ENCODE measurements at places on chromosomes 1 and 21.

DNA sequence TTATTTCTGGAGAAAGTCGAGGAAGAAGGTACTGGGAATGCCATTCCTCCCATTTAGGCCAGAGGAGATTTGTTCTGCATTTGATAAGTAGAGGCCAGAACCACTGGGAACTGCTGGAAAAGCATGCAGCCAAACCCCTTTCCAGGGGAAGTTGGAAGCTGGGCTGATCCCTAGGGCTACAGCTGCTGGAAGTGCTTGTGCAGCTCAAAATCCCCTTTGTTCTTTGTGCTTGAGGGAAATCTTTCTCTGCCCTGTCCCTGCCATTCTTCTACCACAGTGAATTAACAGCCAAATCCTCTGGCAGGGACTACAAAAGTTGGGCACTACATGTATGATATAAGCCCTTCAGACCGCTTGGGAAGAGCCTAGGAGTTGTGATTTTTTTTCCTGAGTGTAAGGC lies 734.1 kb downstream of the LRRIQ3 start:
- no peak for DNase-seq

GRCh38 chr1:6515771-6516170 lies 24.3 kb upstream of the PLEKHG5 start:
- DNase-seq, result no peak

DNA sequence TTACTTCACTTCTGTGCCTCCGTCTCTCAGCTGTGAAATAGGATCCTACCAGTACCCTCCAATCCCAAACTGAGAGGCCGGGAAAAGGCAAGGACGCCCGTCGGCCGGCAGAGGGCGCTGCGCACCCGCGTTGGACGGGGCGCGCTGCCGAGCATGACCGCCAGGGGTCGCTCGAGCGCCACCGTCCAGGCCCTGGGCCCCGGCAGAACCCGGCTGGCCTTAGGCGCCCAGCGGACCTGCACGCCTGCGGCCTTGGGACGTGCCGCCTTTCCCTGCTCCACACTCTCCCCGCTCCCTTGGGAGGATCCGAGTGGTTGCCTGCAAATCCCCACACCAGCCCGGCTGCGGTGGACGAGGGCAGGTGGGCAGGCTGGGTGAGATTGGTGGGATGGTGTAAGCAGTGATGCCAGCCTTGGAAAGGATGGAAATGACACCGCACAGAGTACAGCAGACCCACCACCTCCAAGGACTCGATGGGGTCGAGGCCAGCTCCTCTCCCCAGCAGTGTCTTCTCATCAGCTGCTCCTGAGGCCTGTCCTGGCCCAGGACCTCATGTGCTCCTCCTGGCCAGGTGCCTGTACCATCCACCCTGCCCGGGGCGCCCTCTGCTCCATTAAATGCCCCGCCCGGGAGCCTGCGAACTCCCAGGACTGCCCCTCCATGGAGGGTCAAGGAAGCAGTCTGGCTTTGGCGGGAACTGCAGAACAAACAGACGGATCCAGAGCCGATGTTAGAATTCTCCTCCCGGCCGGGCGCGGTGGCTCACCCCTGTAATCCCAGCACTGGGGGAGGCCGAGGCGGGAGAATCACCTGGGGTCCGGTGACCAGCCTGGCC lies 47.4 kb upstream of the LBR start:
- DNase-seq, result peak; percentile 92

- no peak for DNase-seq
Measured at GRCh38 chr1:235138821-235139220, 10.2 kb upstream of the TOMM20 start.

DNA sequence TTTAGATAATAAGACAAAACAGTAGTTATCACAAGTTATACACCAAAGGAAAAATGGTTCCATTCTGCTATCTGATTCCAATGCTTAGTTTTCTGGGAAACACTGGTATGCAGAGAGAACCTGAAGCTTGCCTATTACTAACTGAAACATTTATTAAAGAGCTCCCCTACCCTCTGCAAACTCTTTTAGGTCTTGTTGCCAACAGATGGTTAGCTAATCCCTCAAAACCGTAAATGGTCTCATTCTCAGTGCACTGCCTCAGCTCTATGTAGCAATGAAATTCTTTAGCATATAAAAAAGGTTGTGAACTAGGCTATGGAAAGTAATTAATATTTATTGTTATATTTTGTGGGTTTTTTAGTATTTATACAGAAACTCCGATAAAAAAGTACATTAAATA lies 20.4 kb downstream of the C21orf91 start:
- no peak for DNase-seq

DNA sequence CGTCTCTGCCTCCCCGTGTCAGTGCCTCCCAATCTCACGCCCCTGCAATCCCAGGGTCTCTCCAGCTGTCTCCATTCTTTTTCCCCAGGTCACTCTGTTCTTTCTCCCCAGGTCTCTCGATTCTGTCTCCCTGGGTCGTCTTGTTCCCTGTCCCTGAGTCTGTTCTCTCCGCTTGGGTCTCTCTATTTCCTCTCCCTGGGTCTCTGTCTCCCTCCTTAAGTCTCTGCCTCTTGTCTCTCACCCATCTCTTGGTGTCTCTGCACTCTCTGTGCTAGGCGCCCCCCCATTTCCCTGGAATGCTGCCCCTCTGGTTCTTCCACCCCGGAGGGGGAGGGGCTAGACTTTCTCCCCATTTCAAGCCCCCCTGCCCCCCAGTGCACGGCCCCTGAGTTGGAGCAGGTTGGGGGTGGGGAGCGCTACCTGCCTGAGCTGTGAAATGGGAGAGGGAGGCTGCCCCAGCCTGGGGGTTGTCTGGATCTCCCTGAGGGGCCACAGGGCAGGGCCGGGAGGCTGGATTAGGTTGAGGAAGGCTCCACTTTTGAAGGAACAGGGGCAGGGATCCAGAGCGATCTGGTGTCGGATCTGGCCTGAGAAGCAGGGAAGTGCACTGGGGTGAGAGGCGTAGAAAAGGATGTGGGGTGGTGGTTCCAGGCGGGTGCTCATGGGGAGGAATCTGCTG lies 1.4 kb downstream of the PTPRF start:
- no peak for DNase-seq

DNA sequence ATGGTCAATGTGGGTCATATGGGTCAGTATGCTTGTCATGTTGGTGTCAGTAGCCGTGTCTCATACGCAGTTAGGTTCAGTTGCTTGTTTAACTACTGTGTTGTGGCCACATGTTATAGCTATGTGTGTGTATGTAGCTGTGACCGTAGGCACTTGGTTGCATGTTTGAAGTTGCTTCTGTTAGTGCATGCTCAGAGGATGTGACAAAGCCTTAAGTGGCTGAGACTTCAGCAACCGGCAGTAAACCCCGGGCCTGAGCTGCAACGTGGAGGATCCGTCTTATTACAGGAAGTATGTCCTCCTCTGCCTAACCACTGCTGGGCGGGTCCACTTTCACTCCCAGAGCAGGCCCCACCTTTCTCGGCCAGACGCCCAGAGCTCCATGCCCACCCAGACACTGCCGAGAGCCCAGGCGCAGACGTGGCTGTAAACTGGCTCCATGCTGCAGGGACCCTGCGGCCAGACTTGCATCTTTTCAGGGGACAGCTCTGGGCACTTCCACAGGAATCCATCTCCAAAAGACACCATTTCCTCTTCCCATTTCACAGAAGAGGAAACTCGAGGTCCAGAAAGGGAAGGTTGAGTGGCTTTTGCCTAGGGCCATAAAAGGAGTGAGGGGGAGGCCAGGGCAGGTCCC lies 2.2 kb downstream of the TCEA3 start:
- no peak for DNase-seq

- no peak for DNase-seq
Measured at GRCh38 chr1:161740921-161741320, 8.7 kb upstream of the DUSP12 start.

GRCh38 chr1:18354612-18355011 lies 126.1 kb upstream of the KLHDC7A start:
- DNase-seq, result no peak

- no peak for DNase-seq
Measured at GRCh38 chr1:36446271-36446670, 4.0 kb downstream of the OSCP1 start.

Data from D721Med (cell line).